Karpas-422 (cell line): ENCODE measurements at places on chromosomes 6 and 20. TPM values are rescaled to one million over a fixed set of nuclear protein-coding genes. Genes with fewer than 3 reads are reported as not detected.

Gene SLC26A8
- not detected in 2 replicates for total RNA-seq

- DNase-seq = no peak
These were observed 52.7 kb downstream of the TRAF3IP2 start for GRCh38 chr6:111552958-111553357.

DNA sequence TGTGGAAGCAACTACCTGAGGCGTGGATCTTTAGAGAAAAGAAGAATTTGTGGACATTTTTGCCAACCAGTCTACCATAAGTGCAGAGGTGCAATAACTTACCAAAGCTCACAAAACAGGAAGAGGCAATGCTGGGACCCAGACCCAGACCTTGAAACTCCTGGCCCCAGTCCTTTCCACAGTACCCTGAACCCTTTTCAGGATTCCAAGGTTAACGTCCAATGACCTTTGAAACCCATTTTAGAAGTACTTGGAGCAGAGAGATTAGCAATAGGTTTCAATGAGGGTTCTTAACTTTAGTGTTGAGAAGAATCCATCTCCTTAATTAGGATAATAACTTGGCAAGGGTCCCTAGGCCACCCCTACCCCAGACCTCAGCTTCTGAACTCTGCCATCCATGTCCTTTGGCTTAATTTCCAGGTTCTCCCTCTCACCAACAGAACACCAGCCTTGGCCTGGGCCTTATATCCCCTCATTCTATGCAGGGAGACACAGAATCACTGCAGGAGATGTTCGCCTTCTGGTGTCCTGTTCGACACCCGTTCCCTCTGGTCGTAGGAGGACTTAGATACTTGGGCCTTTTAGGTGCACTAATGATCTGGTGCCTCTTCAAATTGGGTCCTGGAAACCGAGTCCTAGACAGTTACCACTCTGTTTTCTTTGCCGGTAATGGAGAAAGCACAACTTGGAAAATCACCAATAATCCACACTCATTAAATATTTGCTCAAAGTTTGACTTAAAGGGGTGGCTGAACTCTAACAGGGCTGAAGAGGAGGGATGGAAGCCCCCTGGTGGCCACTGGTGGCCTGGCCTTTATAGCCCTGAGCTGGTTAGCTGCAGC, 40.6 kb downstream of the ISM1 start:
- peak; percentile 78 for DNase-seq

GRCh38 chr6:152220786-152221185, 413.3 kb downstream of the ESR1 start:
- no peak for DNase-seq

DNA sequence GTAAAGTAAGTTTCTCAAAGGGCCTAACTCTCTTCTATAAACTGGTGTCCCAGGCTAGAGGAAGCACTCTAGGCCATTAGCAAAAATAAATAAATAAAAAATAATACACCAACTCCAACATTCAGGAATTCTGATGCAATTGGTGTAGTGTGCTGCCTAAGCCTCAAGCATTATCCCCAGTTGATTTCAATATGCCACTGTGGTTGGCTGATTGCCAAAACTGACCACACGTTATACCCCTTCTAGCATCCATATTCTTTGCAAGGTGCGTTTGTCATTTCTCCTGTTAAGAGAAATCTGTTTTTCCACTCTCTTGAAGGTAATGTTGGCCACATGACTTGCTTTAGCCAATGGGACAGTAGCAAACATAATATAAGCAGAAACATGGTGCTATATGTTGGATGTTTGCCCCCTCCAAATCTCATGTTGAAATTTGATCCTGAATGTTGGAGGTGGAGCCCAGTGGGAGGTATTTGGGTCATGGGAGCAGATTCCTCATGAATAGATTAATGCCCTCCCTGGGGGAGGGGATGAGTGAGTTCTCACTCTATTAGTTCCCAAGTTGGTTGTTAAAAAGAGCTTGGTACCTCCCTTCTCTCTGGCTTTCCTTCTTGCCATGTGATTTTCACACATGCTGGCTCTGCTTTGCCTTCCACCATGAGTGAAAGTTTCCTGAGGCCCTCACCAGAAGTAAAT, 71.9 kb upstream of the PLCB4 start:
- DNase-seq = no peak
